ENCODE measurements at places on chromosomes 6 and 20.

- DNase-seq, result no peak
These were observed 13.0 kb downstream of the PI3 start for GRCh38 chr20:45187693-45188092.

DNA sequence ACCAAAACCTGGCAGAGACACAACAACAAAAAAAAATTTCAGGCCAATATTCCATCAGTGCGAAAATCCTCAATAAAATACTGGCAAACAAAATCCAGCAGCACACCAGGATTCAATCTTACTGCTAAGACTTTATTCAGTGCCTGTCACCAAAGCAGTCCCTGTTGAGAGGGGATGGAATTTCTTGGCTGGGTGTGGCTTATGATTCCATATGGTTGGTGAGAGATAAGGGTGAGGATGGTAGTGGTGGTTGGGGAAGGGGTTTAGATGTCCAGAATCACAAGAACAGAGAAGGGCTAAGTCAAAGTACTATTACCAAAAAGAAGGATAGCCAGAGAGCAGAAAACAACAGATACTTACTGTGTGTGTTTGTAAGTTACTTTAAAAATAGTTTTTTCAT lies 152.8 kb upstream of the SLC35B3 start:
- no peak for DNase-seq

DNA sequence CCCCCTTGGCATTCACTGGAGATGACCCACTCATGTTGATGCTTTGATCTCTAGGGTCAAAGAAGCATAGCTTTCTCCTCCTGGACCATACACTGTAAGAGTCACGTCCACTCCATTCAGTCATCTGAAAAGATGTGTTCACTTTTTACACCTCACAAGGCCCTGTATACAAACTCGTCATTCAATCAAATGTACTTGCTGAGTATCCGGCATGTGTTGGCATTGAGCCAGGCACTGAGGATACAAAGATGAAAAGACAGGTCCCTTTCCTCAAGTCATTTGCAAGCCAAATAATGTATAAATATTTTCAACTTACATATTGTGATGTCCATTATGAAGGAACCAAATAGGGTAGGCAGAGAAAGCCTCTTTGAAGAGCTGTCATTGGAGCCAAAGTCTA lies 32.6 kb upstream of the CSNK2A1 start:
- no peak for DNase-seq

DNA sequence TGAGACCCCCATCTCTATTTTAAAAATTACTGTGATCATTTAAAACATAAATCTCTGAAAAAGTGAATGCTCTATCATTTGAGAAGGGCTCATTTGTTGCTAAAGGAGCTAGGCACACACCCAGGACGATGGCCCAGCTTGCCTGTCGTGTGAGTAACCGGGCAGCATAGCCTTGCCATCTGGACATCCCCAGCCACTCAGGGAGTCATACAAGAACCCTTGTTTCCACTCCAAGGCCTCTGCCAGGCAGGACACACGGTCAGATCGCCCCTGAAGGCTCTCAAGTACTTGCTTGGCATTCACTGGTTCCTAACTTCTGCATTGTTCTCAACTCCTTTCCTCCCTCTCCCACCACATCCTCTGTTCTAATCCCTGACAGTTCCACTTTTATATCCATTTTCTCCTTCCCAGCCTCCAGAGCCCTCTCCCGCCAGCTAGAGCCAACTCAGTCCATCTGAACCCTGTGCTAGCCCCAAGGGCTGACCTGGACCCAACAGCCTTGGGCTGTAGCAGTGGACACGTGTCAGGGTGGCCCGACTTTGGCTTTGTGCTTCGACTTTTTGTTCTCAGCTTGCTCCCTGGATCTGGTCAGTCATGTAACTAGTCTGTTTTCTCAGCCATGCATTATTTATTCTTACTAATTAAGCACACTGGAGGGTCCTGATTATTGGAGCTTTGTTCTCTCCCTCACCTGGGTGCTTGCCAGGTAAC lies 15.7 kb upstream of the EZR start:
- DNase-seq, result no peak

DNA sequence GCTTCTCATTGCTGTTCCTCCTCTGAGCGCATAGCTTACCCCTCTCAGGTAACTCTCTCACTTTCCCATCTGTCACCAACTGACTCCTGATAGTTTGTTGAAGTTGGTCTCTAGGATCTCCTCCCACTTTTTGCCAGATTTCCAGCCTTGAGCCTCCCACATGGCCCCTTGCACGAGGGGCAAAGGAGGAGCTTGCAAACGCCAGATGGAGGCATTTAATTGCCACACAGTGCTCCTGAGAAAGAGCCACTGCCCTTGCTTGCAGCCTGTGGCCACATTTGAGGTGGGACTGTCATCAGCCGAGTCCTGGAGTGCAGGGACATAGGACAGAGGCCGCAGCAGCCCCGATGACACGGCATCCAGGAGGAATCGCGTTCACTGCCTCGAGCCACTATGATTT lies 348.7 kb downstream of the SMOC2 start:
- no peak for DNase-seq

DNA sequence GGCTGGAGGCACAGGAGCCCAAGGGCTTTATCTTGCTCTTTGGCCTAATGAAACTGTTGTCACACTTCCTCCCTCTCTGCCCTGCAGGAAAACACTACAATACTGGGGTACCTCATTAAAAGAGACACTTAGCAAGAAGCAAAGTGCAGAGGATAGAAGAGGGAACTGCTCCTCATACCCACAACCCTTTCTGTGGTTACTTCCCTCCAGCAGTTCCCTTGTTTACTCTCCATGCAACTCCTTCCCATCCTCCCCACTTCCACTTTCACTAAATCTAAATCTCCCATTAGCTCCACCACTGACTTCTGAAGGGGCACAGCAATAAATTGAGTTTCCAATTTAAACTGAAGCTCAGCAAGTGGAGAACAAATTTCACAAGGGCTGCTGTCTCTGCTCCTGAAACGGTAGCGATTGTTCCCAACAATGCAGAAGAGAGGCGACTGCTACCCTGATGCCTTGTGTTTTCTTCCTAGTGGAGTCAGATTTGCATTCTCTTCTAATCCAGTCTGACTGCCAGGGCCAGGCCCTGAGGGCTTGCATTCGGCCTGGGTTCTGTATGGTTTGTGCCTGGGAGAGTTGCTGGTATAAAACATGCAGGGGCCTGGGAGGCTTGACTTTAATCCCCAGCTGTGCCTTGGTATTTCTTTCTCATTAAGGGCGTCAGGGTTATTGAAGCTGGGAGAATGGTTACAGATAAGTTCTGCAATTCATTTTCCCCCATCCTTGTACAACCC lies 454.7 kb downstream of the TFAP2B start:
- DNase-seq, result no peak

GRCh38 chr6:39004801-39005200 lies 43.8 kb upstream of the GLP1R start:
- no peak for DNase-seq

DNA sequence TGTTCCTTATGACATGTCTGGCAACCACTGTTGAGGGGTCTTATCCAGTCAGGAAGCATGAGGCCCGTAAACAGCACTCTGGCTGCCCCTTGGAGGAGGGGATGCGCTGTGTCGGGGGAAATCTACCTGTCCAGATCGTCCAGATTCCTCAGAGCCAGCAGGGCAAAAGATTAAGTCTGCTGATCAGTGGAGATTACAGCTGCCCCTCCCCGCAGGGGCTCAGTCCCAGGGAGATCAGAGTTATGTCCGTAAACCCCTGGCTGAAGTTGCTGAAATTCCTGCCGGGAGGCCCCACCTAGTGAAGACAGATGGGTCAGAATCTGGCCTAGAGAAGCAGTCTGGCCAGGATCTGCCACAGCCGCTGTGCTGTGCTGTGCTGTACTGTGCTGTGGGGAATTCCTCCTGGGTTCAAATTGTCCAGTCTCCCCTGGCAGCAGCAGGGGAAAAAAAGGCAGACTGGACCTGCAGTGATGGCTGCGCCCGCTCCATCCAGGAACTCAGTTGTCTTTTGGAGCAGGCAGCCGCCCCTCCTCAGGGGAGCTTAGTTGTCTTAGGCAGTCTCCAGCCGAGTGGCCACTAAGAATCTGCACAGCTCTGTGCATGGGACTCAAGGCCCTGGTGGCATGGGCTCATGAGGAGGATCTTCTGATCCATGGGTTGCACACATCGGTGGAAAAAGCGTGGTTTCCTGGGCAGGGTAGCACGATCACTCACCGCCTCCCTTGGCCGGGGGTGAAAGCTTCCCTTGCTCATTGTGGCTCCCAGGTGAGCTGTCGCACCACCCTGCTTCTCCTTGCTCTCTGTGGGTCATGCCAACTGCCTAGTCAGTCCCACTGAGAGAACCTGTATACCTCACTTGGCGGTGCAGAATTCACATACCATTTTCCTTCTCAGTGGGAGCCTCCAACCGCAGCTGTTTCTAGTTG lies 1368.8 kb upstream of the ADGRB3 start:
- no peak for DNase-seq

DNA sequence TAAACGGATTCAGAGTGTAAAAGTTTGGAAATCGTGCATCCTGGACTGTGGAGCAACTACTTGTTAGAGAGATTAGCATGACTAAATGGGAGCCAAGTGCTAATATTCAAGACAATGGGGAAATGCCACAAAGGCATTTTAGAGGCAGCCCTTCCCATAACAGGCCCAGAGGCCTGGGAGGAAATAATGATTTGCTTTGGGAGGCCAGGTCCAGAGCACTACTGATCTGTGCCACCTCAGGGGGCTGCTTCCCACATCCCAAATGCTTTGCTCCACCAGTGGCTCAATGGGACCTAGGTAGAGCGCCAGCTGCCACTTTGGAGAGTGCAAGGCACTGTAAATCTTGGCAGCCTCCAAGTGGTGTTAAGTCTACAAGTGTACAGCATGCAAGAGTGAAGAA lies 91.9 kb upstream of the HSF2 start:
- no peak for DNase-seq

DNA sequence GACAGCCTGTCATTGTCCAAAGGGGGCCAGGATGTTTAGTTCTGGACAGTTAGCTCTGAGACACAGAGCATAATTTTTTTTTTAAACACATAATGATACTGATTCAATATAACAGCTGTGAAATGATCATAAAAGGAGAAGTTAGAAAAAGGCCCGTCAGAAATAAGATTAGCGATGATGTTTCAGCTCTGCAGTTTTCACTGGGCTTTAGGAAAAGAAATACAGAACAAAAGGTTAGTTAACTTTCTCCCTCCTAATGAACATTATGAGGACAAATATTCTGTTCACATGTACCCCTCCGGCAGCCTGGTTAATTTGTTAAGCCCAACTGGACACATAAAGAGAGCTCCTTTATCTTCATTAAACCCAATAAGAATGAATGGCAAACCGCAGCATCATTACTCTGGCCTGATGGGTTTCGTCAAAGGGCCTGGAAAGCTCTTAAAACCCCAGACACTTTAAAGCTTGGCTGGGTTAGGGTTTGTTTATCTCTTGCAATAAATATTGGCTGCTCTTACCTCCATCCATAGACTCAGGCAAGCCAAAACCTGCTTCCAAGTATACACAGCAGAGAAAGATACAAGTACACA lies 394.6 kb downstream of the KIF16B start:
- no peak for DNase-seq

GRCh38 chr6:27870291-27870870 lies 41.8 kb downstream of the OR2B2 start:
- DNase-seq, result no peak

DNA sequence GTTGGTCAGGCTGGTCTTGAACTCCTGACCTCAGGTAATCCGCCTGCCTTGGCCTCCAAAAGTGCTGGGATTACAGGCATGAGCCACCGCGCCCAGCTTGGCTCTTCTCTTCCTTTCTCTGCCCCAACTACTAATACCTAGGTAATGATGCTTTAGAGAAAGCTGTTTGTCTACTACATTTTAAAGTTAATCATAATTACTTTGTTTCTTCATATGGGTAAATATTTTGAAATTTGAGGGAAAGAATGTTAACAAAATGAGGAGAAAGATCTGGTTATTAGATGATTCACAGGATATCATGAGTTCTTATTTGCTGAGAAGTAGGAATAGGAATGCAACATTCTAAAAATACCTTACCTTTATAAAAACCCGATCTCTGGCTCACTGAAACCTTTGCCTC lies 18.4 kb upstream of the PTPRK start:
- no peak for DNase-seq

DNA sequence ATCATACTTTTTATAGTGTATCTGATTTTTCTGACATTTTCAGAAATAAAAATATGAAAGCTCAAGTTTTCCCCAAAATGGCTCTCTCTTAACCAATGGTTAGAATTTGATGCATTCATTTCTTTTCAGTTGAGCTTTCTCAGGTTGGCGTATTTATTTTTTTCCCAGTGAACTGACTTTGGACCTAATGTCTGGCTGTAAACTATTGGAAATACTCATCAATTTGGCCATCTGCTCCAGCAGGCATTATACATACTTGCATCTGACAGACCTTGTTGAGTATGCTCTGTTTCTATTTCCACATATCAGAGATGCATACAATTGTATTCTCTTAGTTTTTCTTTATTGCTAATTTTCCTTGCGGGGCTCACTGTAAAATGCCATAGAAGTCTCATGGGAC lies 1374.8 kb upstream of the MAP3K7 start:
- DNase-seq, result no peak
